ENCODE measurements at places on chromosomes 4 and X.

- DNase-seq: no peak
These were observed 339 bp downstream of the CUL4B start for GRCh38 chrX:120560405-120560841.

- DNase-seq: no peak
These were observed 7.8 kb downstream of the RBM47 start for GRCh38 chr4:40621592-40622512.

DNA sequence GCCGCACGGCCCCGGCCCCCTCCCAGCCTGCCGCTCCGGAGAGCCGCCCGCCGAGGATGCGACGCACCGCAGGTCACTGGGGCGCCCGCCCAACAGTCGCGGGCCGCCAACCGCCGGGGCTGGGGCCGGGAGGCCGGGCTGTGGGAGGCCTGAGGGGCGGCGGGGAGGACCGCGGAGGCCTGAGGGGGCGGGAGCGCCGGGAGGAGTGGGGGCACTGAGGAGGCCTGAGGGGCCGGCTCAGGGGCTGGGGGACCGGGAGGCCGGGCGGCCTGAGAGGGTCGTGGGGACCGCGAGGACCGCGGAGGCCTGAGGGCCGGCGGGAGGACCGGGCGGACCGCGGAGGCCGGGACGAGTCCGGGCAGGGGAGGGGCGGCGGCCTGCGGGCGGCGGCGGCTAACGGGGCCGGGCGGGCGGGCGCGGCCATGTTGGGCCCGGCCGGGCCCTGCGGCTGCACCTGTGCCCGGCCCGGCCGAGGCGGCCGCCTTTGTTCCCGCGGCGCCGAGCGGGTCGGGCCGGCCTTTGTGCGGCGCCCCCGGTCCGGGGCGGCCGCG is 353 bp downstream of the NSD2 start:
- DNase-seq: no peak

GRCh38 chr4:22667332-22667940 is 25.3 kb upstream of the GBA3 start:
- no peak for DNase-seq

Measured in stimulated activated CD4-positive, alpha-beta T cell treated with anti-CD3 and anti-CD28 coated beads, TNF-alpha, amount 100 ng/mL, for 24 hours (primary cell).